ENCODE measurements at places on chromosomes 5 and 9.

- no peak for DNase-seq
Observed at GRCh38 chr9:108434036-108434435, 421.8 kb downstream of the ACTL7B start.

GRCh38 chr9:29150606-29151005, 1577.3 kb upstream of the C9orf72 start:
- DNase-seq = peak; percentile 14

DNA sequence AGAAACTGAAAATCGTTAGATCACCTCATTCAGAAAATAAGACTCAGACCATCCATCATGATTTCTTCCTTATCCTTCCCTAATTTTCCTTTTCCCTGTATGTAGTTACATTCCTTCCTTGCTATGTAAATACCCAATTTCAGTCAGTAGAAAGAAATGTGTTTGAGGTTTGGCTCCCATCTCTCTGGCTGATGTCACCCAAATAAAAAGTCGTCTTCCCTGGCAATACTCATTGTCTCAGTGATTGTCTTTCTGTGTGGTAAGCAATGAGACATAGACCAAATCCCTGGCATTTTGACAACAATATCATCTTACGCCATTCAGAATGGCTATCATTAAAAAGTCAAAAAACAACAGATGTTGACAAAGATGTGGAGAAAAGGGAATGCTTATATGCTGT, 303.9 kb upstream of the EDIL3 start:
- peak; percentile 80 for DNase-seq

GRCh38 chr5:66362046-66362445, 217.9 kb downstream of the SREK1 start:
- DNase-seq = no peak

DNA sequence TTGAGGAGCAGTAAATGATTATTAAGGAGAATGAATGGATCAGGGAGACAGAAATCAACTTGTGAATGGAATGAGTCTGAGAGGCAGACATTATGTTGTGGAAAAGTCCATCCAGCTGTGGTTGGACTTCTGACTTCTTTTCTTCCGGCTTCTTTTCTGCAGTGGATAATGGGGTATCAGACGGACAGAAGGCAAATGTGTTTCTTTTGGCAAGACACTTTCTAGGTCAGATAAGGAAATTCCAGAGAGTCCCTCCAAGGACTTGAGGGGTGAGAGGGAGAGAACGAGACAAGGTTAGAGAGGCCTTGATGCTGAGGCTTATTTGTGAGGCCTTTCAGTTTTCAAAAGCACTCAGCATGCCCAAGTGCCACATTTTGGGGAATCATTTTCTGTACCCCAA, 17.1 kb upstream of the GRHPR start:
- DNase-seq = no peak

GRCh38 chr5:3490957-3491507, 104.6 kb upstream of the IRX1 start:
- no peak for DNase-seq

GRCh38 chr5:37554938-37555337, 175.8 kb downstream of the WDR70 start:
- no peak for DNase-seq

GRCh38 chr5:133232911-133233310, 181.1 kb downstream of the HSPA4 start:
- DNase-seq = no peak

- peak; percentile 3 for DNase-seq
Observed at GRCh38 chr5:41219658-41220269, 6.4 kb upstream of the C6 start.

DNA sequence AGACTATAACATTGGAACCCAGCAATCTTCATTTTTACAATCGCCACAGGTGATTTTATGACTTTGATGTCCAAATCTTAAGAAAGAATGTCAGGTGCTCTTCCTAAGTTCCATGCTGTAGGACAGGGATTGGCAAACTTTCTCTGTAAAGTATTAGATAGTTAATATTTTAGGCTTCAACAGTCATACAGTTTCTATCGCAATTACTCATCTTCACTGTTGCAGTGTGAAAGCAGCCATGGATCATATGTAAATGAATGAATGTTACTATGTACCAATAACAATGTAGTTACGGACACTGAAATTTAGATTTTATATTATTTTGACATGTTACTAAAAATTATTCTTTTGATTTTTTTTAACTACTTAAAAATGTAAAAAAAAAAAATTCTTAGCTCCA, 169.7 kb downstream of the DTWD2 start:
- no peak for DNase-seq

- DNase-seq = no peak
Observed at GRCh38 chr5:142281008-142281367, 43.8 kb downstream of the SPRY4 start.
